ENCODE measurements at places on chromosomes 2 and 18.
A peak's percentile ranks its signal among the peaks of the same experiment; 100 is the strongest.

DNA sequence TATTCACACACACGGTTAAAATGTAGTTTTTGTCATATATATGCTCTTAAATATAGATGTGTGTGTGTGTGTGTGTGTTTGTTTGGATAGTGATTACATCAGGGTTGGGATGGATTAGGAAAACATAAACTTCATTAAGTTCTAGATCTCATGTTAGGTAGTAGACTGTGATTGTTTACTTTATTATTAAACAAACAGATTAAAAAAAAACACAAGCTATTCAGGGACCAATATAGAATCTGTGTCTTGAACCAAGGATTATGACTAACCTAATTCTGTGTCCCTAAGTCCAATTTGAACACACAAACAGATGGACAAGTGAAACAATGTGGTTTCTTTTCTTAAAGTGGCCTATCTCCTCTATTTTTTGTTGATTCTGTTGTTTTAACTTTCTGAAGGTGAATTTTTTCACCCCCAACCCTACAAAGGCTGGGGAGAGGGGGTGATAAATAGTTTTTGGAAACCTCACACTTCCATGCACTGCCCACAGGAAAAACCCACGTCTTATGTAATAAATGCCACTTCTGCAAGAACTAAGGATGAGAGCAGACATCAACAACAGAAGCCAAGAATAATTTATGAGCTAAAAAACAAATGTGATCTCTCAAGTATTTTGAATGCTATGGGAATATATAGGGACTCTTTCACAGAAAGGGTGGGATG, 40.7 kb downstream of the IL1R2 start:
- DNase-seq = no peak

- no peak for DNase-seq
Measured at GRCh38 chr2:238631491-238632180, 204.9 kb downstream of the ASB1 start.

DNA sequence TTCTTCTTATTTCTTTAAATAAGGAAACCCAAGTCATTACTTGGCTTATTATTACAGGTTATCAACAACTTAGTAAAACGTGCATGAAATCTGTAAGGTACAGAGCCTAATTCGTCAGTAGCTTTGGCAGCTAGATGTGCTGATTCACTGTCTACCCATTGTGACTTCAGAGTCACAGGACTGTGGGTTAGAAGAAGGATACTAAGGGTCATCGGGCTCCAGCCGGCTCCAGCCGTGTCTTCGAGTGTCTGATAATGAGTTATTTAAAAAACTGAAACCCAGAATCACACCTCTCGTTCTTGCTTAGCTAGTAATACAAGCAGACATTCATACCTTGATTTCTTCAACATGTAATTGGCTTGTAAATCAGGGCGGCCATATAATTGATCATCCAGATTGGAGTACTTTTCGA, 170.5 kb downstream of the FMNL2 start:
- DNase-seq = no peak

- peak; percentile 42 for DNase-seq
Measured at GRCh38 chr2:135657806-135658582, 83.7 kb upstream of the UBXN4 start.
